ENCODE measurements at places on chromosomes 11 and 22.

GRCh38 chr22:49155770-49156580, 671.7 kb downstream of the BRD1 start:
- peak; percentile 7 for DNase-seq

GRCh38 chr11:47464483-47464882, 15.5 kb upstream of the RAPSN start:
- DNase-seq: peak; percentile 98

DNA sequence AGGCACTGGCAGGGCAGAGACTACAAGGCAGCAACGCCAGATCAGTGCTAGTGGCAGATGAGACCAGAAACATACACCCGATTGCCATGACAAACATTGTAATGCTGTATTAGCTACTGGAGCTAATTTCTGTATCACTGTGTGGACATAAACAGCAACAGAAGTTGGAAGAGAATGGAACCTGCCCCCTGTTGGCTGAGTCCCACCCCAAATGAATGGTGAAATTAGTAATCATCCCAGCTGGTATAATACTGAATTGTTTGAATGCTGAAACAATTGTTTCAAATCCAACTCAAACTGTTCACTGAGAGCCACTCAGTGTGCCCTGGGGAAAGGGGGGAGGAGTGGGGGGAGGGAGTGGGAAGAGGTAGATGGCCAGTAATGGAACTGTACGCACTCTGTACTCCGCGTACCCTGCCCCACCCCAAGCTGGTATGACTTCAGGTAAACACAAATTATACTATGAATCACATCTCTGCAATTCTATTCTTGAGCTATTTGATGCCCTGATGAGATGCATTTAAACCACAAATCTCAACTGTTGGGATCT, 11.2 kb upstream of the BIRC3 start:
- DNase-seq: no peak

- no peak for DNase-seq
These were observed 17.7 kb downstream of the CDKN1C start for GRCh38 chr11:2867722-2868505.

DNA sequence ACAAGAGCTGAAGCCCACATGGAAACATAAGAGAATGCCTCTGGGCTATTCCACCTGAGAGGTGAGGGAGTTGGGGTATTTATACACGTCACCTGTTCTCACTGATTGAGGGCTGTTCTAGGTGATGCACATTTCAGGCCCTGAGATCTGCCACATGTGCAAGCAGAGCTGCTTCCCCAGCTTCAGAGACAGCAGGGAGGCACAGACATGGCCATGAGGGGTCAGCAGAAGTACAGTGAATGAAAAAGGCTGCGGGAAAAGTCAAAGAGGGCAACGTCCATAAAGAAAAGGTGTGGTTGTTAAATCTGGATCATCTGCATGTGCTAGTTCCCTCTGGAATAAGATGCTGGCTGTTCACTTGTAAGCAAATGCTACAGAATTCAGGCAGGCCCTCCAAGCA, 75.4 kb downstream of the GAB4 start:
- DNase-seq: no peak

- peak; percentile 27 for DNase-seq
These were observed 591.2 kb downstream of the OPCML start for GRCh38 chr11:132941024-132941646.

GRCh38 chr22:43014316-43014868, 557 bp downstream of the PACSIN2 start:
- DNase-seq: peak; percentile 7

GRCh38 chr11:66680966-66681645, 3.4 kb upstream of the RBM4B start:
- no peak for DNase-seq

- no peak for DNase-seq
These were observed 16.9 kb downstream of the TUB start for GRCh38 chr11:8097926-8098325.

- no peak for DNase-seq
These were observed 83.9 kb downstream of the ETS1 start for GRCh38 chr11:128503245-128503991.

DNA sequence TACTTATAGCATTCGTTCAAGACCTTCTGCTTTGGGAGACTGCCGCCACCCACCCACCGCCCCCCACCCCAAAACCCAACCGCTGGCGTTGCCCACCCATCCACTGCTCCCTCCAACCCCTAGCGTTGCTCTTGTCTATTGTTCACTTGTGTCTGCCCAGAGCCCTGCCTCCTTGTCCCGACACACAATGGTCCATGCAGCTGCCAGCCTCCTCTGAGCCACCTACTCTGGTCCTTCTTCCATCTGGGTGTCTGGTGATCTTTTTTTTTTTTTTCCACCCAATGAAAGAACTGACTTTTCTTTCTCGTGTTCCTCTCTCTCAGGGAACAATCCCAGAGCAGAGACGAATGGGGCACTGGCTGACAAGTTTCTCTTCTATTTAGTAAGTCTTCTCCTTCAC, 256.0 kb upstream of the SESN3 start:
- no peak for DNase-seq

DNA sequence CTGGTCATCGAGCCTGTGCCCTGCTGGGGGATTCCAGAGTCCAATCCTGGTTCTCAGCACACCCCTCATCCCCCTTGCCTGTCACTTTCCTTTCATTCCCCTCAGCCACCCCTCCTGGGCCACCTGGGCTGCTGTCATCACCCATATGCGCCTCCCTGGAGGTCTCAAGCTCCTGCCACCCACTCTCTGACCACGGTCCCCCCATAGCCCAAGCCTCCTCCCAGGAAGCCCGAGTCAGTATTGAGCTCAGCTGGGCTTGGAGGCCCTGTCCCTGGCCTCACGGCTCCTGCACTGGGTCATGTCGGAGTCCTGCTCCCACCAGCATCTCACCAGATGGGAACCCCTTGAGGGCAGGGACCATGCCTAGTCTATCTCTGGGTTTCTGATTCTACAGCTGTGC, 44.6 kb downstream of the NFAM1 start:
- DNase-seq: no peak

GRCh38 chr22:50731811-50732624, 6.0 kb upstream of the ACR start:
- no peak for DNase-seq

DNA sequence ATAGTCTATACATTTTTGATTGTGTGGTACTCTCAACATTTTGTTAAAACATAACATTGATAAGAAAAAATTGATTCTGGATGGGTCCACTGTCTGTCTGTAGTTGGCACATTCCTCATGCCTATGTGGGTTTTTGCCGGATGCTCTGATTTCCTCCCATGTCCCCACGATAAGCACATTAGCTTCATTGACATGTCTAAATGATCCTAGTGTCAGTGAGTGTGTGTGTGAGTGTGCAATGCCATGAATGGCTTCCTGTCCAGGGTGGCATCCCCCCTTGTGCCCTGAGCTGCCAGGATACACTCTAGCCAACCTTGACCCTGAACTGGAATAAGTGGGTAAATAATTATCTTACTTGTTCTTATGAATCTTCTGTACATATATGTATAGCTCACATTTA, 5.4 kb downstream of the SFI1 start:
- no peak for DNase-seq

DNA sequence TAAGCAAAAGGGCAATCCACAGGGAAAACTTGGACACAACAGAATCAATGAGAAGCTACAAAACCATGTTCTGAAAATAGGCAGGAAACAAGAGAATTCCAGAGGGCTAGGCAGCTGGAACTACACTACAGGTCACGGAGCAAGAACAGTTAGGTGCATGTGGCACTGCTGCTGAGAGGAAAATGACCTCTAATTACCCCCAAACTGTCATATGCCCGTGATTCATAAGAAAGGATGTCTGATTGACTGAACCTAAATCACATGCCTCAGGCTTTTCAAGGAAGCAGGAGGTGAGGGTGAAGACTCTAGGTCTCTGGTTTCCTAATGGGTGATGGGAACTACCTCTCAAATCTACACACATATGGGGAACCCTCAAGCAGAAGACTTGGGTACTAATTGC, 17.9 kb upstream of the RRAS2 start:
- no peak for DNase-seq

- peak; percentile 33 for DNase-seq
These were observed 642 bp downstream of the NAA40 start for GRCh38 chr11:63939397-63939891.

DNA sequence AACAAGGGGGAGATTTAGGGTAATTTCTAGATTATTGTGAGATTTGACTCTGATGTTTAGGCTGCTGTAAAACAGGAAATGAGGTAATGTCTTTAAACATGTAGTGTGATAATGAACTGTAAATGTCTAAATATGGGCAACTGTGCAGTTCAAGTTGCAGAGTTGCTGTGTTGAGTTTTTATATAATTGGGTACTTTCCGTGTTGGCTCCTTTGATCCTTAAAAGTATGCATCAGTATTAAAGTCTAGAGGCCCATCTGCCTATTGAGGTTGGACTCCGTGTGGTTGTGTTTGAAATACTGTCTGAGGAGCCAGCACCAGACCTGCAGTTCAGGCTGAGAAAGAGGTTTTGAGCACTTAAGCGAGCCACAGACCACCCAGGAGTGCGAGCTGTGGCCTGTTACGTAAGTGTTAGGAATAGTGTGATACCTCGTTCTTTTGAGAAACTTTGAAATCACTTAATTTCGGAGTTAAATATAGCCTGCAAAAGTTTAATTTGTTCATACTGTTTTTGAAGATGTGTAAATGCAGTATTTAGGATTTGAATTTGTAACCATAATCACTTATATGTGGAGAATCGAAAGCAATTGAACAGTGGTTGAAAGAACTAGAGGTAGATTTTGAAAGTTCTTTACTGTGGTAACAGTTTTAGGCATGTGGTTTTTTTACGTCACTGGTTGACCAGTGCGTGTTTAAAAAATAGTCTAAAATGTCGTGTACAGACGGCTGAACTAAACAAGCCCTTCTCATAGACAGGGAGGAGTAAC, 9.0 kb downstream of the FAM118A start:
- DNase-seq: no peak

DNA sequence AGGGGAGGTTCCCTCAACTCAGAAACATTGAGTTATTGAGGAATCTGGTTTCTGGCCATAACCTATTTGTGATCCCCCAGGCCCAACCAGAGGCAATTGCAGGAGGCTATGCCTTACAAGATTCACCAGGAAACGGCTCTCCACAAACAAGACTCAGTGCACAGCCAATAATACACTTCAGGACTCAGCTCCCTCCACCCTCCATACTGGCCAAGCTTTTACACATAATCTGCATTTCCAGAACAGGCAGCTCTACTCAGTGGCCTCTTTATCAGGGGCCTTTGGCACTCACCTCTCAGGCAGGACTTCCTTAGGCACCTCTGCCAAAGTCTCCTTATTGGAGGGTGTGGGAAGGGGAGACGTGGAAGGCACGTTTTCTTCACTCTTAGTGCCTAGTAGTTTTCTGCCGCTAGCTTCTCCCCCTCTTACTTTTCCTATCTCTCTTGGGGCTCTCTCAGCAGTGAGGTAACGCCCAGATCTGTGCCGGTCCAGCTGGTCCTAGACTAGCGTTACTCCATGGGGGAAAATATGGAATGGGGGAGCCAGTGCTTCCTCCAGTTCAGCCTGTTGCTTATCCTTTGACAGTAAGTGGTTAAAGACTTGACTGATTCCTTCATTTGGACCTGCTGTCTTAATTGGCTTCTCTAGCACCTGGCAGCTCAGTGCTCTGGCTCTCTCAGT, 62.8 kb upstream of the ANO3 start:
- DNase-seq: no peak

- no peak for DNase-seq
These were observed 16.4 kb upstream of the JAM3 start for GRCh38 chr11:134052395-134052987.

DNA sequence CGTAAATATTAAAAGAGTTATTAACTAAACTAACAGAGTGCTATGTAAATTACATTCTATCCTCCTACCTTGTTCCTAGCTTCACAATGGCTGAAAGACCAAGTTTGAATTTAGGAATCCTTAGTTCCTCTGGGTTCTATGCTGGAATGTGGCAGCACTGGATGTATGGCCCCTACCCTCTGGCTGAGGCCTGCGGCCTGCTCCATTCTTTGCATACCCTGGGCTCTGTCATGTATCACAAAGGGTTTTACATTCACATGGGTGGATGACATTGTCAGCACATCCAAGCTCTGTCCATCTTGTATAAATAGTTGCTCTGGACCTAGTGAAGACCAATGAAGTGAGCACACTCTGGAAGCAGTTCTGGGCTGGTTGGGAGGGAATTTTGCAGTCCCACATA, 54.5 kb downstream of the AASDHPPT start:
- DNase-seq: no peak

DNA sequence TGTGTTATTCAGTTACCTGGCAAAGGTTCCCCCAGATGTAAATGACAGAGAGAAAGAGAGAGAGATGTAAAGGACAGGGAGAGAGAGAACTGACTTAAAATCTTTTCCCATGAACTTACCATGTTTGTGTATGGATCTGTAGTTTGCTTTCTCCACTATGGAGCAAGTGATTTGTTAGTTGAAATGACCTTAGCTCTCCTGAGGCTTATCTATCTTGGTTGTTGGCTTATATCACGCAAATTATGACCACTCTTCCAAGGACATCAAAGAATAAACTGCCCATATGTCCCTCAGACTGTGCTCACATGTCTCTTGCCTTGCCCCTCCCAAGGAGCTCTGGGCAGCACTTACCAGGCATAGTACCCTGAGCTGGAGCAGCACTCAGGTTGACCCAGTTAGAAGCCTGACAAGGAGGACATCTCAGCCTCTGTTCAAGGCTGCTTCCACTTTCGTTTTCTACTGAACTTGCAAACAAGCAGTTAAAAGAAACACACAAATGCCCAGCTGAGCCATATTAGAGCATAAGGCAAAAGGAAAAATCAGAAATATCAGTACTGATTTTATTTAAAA, 95.3 kb upstream of the RCN1 start:
- peak; percentile 11 for DNase-seq

DNA sequence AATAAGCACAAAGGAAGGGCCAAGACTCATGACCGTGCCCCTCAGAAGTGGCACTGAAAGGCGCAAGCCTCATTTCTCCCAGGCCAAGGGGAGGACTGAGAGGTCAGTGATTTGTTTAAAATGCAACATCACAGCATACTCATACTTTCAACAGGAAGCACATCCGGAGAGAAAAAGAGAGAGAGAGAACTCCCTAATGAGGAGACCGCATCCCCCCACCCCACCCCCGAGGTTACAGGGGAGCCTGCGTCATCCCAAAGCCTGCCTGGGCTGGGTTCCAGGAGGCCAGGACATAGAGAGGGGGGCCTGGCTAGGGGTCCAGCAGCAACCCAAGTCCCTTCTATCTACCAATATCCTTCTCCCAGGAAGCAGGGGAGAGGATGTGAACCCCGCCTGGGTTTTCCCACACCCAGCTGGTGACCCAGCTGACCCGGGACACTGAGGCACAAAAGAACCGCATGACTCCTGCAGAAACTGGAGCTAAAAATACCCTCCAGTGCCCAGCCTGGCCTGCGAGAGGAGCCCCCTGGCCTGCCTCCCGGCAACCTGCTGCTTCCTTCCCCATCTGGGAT, 3.8 kb downstream of the CSNK1E start:
- no peak for DNase-seq

- peak; percentile 10 for DNase-seq
These were observed 16.5 kb upstream of the SHISAL1 start for GRCh38 chr22:44329179-44329796.

DNA sequence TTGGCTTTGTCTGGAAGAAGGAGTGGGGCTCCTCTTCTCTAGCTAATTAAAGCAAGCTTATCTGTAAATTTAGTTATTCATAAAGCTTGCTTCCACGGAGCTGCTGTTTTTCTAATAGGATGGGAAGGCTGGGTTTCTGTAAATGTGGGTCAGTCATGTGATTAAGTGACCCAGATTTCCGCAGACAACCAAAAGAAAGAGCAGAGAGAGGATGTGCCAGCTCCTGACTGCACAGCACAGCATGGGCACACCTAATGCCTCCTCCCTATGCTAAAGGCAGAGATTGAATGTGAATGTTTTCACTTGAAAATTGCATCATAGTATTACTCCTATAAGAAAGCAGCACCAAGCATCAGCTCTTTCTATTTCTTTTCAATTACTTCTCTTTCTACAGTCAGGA, 160.2 kb downstream of the FAT3 start:
- DNase-seq: no peak

- no peak for DNase-seq
These were observed 41.2 kb downstream of the IGLL5 start for GRCh38 chr22:22928666-22929380.
